ENCODE measurements at places on chromosomes 7 and 10.

- peak; percentile 30 for DNase-seq
Measured at GRCh38 chr7:97499204-97499603, 232.7 kb upstream of the TAC1 start.

GRCh38 chr10:6382081-6382480, 179.3 kb downstream of the PFKFB3 start:
- DNase-seq: peak; percentile 39

GRCh38 chr10:18217577-18217976, 77.4 kb downstream of the CACNB2 start:
- no peak for DNase-seq

- DNase-seq: no peak
Measured at GRCh38 chr7:8014399-8014798, 45.8 kb downstream of the GLCCI1 start.

- DNase-seq: no peak
Measured at GRCh38 chr7:158406364-158406763, 181.3 kb downstream of the PTPRN2 start.

DNA sequence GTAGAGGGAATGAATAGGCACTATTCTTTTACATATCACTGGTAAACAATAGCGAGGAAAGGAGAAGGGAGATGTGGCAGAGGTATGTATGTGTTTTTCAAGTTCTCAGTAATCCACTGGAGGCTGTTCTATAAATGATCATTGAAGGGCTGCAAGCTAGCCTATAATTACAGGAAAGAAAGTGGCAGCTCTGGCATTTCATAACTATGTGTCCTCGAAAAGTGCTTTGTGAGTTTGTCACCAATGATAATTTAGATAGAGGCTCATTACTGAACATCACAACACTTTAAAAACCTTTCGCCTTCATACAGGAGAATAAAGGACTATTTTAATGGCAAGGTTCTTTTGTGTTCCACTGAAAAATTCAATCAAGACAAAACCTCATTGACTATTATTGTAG, 235.1 kb downstream of the FOXP2 start:
- DNase-seq: no peak

- no peak for DNase-seq
Measured at GRCh38 chr7:140714331-140715040, 18.0 kb downstream of the NDUFB2 start.

- DNase-seq: no peak
Measured at GRCh38 chr7:128053991-128054390, 22.8 kb upstream of the LRRC4 start.

DNA sequence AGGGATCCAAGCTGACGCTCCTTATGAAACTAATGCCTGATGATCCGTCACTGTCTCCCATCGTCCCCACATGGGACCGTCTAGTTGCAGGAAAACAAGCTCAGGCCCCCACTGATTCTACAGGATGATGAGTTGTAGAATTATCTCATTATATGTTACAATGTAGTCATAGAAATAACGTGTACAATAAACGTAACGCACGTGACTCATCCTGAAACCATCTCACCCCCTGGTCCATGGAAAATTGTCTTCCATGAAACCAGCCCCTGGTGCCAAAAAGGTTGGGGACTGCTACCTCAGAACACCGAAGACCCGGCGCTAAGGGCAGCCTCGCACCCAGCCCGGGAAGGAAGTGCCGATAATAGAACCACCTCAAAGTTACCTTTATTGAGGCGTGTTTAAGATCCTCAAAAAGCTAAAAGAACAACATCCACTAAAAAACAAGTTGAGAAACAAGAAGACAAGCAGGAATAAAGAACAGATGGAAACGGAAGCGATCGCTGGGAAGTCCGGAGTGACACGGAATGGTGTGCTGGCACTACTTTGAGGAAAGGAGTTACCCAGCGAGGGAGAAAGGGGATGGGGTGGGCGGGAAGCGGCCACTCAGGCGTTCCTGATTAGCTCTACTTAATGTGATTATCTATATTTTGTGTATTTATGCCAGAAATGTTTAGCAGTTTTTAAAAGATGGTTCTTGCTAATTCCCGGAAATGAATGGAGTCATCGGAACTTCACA, 50.1 kb upstream of the PRKAR1B start:
- DNase-seq: no peak

DNA sequence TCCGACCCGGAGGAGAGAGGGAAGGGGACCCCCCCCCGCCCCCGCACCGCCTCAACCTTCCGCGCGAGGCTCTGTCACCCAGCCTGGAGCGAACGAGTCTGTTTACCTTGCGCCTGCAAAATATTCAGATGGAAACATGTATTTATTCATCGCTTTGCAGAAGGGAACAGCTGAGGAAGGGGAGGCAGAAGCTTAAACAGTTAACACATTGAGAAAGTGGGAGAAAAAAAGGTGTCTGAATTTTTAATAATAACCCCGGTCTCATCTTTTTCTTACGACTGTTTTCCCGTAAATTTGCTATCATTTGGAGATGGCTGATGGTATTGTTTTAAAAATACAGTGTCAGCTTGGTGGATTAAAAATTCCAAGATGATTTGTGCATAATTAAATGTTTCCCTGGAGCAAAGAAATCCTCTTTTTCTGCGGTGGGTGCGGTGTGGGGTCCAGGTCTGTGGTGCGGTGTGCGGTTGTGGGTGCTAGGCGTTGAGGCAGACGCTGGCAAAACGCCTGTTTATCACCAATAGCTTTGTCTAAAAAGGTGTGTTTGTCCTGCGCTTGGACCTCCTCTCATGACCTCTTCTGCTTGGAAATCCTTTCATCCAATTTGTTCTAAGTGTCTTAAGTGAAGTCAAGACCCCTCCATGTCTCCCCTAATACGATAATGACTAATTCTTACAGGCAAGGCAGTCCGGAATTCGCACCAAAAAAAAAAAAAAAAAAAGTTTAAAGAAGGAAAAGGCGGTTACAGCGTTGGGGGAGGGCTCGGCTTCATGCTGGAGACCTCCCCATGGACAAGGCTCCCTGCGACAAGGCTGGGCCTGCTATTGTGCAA, 1.6 kb downstream of the UNCX start:
- DNase-seq: no peak

- peak; percentile 79 for DNase-seq
Measured at GRCh38 chr7:50610521-50611277, 45.5 kb upstream of the DDC start.

GRCh38 chr7:75945297-75946168, 30.6 kb downstream of the POR start:
- no peak for DNase-seq

- no peak for DNase-seq
Measured at GRCh38 chr7:112556633-112557032, 75.8 kb downstream of the LSMEM1 start.

DNA sequence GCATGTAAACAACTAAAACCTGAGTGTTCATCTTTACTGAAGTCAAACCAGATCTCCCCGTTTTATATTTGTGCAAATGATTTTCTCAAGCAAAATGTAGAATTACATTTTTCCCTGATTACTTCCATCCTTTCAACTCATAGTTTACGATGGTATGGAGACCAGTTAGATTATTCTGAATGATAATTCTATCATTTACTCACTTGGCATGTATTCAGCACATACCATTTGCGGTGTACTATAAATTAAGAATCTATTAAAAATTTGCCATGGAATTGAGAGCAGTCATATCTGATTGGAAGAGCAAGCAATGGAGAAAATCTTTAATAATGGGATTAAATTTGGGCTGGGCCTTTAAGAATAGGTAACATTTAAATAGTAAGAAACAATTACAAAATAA, 22.4 kb downstream of the DNAJC1 start:
- DNase-seq: no peak

DNA sequence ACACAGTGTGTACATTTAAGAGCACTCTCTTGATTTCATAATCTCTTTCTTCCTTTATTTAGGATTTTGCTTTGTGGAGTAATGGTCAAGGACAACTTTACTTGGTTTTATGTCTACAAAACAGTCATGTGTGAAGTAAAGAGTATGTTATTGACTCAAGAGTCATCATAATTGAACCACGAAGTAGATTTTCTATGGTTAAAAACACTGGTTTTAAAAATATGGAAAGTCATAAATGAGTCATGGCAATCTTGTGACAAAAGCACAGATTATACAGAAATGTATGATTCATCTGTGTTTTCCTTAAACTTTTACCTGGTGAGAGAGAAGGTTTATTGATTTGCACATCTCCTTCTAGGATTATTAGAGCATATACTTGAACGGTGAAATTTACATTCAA, 969.7 kb downstream of the GATA3 start:
- no peak for DNase-seq

DNA sequence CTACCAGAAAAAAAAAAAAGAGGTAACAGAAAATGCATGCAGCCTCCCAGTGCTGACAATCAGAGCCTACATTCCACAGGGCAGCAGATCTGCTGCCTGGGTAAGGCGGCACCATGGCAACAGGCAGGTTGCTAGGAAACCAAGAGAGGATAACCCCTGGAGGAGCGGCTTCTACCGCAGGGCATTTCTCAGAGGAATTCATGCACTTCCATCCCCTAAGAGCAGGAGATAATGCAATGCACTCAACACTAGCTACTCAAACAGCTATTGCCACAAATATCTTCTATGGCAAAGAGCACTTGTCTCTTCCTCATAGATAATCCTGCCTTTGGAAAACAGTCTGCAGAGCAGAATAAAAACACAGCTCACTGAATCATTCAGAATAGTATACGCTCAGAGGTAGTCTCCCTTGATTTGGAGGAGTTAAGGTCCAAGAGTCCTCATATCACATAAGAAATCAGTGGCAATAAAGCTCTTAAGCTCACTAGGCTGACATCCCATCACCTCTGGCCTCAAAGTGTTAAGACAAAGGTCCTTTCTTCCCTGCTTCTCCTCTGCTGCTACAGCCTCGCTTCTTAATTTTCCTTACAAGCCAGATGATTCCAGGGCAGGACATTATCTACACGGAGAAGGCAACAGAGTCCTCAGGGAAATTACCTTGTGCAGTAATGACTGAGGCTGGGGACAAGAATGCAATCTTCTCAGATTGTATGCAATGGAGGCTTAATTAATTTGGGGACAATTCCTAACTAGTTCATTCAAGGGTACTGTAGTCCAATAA, 10.7 kb downstream of the PSAP start:
- peak; percentile 88 for DNase-seq

- DNase-seq: no peak
Measured at GRCh38 chr7:20021066-20021465, 196.1 kb downstream of the MACC1 start.

DNA sequence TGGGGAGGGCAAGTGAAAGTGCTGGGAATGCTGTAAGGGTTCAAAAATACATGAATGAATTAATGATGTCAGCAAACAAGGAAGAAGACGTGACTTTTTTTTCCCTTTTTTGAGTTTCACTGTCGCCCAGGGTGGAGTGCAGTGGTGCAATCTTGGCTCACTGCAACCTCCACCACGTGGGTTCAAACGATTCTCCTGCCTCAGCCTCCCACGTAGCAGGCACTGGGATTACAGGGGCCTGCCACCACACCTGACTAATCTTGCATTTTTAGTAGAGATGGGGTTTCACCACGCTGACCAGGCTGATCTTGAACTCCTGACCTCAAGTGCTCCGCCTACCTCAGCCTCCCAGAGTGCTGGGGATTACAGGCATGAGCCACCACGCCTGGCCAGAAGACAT, 30.0 kb downstream of the DENND10 start:
- no peak for DNase-seq

DNA sequence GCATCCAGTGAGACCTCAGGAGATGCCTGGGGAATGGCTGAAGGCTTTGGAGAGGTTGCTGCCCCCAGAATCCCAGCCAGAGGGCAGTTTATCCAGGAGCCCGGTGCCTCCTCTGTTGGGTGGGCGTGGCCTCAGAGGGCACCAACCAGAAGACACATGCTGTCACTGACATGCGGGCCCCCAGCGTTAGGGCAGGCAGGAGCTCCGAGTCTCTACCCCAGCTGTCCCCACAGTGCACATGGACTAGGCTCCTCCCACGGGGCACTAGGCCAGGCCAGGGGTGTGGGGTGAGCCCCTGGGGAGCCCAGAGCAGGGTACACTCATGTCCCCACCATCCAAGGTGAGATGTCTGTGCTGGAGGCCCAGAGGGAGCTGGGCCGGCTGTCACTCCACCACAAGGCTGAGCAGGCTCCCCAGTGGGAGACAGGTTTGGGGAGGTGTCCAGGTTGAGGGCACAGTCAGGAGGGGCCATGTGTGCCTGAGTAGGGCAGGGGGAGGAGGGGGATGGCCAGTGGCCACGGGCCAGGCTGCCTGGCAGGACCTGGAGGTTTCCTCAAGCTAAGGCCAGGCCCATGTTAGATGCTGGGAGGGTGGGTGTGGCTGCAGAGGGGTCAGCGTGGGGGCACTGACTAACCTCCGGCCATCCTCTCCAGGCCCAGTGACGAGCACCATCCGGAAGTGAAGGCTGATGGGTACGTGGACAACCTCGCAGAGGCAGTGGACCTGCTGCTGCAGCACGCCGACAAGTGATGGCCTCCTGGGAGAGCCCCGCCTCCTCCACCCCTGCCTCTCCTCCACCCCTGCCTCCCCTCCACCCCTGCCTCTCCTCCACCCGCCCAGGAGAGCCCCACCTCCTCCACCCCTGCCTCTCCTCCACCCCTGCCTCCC, 131.3 kb downstream of the FAM53B start:
- DNase-seq: no peak

- DNase-seq: no peak
Measured at GRCh38 chr7:92731335-92732063, 104.9 kb downstream of the CDK6 start.

GRCh38 chr7:98107313-98107721, 655 bp downstream of the LMTK2 start:
- peak; percentile 45 for DNase-seq

DNA sequence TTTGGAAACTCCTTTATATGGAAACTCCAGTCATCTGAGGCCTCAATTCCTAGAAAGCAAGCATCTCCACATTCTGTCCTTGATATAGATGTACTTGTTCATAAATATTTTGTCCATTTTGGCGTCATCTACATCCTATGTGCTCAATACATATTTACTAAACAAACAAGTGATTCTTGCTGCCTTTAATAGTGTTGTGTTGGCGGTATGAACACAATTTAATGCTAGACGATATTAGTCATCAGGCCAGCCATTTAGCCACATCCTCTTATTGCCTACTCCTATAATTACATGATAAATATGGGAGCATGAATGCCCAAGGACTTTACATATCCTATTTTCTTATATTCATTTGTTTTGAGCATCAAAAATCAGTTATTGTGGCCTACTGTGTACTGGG, 18.5 kb upstream of the IFRD1 start:
- DNase-seq: no peak

DNA sequence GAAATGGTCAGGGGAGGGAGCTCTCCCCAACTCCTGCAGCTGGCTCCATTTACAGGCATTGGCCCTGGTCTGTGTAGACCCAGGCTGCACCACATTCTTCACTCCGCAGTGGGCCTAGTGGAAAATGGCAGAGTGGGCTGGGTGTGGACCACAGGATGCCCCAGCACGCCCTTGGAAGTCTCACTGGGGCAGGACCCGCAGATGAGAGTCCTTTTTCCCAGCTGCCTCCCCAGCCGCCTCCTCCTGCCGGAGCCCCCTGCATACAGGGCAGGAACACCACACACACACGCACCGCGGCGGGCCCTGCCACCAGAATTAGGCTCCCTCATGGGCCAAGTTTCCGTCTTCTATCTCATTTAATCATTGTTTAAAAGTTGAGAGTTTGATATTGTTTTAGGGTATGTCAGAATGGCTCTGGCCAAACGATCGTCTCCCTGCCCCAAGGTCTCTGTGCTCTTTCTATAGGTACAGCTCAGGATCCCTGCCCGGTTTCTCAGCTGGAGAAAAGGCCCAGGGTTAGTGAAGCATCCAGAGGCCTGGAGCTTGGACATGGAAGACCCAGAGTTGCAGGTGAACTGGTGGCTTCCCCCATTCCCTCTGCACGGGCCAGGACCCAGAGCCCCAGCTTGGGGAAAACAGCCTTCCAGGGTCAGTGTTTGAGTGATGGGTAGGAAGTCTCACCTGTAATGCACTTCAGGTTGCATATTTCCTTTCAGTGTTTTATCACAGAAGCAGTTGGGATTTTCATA, 42.0 kb downstream of the ZNF467 start:
- no peak for DNase-seq

GRCh38 chr10:58950618-58951017, 225.8 kb upstream of the PHYHIPL start:
- DNase-seq: peak; percentile 41

All from GM03348 (cell line).